ENCODE measurements at places on chromosomes 11 and 22.

GRCh38 chr11:117830674-117831351 is 6.3 kb upstream of the FXYD2 start:
- no peak for DNase-seq

GRCh38 chr22:31943206-31943977 is 943 bp upstream of the YWHAH start:
- DNase-seq, result no peak

DNA sequence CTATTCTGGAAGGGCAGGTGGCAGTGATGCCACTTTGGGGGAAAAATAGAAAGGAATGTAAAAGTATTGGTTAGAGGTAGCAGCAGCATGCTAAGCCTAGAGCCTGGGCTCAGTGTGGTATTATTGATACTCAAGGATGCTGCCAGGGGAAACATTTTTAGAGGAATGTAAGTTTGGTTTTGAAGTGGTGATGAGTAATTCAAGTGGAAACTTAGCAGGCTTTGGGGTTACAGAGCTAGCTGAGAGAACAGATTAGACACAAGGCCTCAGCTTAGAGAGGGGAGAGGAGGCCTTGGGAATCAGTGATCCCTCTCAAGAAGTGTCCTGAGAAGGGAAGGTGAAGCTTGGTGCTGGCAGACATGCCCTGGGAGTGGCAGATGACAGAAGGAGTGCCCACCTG is 32.9 kb upstream of the DDI1 start:
- DNase-seq, result no peak

- no peak for DNase-seq
These were observed 20.6 kb upstream of the EIF3M start for GRCh38 chr11:32562839-32563599.

DNA sequence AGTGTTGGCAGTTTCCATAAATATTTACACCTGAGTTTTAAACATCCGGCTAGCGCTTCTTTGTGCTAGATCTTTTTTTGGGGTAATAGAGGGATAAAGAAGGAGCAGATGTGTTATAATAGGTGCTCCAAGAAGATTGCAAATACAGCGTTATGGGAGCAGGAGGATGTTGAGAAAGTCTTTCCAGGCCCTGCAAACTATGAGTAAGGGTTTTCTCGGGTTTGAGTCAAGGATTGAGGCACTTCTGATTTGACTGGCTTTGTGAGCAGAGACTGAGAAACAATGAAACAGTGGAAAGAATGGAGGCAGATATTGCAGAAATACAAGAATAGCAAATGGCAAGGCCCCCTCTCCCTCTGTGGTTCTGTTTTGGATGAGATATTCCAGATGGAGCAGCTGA is 155.0 kb upstream of the TIMP3 start:
- no peak for DNase-seq

GRCh38 chr11:102868339-102868738 is 6.4 kb downstream of the MMP12 start:
- no peak for DNase-seq

DNA sequence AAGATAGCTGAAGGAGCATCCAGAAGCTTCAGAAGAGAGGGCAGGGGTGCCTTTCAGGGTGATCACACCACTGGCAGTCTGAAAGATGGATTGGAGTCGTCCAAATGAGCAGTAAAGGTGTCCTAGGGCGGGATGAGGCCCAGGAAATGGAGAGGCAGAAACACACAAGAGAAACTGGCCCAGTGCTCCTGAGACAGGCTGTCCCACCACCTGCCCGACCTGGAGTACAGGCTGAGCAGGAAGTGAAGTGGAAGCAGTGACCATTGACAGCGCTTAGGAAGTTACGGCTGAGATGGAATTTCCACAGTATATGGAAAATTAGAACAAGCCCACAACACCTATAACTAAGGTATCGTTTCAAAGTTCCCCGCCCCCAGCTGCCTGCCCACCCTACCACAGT is 16.1 kb downstream of the EIF3F start:
- no peak for DNase-seq

GRCh38 chr22:17446698-17447097 is 77.4 kb downstream of the CECR2 start:
- DNase-seq, result no peak

DNA sequence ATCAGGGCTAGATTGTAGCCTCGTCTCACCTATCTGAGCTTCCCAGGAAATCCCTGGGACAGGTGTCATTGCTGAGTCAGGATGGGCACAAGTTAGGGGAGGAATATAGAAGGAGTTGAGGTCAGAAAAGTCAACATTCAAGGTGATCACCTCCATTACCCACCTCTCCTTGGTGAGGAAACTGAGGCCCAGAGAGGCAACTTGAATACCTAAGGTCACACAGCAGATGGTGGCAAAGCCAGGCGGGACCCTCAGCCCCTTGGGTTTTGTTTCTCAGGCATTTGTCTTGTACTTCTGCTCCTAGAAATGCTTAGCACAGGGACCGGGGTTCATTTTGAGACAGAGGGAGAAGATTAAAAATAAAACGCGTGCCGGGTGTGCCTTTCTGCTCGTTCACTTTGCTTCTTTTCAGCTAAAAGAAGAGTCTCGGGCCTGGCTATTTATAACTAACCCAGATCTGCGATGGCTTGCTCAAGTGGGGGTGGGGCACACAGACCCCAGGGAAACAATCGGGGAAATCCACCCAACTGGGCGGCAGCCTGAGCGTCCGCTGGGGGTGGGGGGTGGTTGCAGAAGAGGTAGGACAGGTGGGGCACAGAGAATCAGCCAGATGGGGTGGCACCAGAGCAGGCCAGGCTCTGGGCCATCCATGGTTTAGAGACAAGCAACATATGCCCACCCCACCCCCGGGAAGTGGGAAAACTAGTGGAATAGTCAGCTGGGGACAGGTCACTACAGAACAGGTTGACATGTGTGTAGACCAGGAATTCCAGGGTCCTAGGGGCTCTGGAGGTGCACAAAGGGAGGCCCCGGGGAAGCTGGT is 3.9 kb upstream of the GNAZ start:
- DNase-seq, result no peak

DNA sequence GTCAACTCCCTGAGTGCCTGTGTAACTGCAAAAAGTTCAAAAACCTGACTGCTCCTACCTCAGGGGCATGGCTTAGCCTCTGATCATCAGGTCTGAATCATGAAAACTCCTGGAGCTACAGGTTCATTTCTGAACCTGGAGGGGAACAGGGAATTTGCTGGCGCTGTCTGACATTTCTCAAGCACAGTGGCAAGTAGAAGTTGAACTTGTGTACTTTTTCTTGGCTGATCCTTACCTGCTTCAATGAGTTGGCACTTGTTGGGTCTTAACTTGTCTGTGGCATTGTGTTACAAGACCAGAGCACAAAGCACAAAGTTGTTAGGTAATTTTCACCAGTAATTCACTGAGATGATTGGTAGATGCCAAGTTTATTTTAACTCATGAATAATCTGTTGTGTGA is 3.3 kb downstream of the TMEM109 start:
- no peak for DNase-seq

DNA sequence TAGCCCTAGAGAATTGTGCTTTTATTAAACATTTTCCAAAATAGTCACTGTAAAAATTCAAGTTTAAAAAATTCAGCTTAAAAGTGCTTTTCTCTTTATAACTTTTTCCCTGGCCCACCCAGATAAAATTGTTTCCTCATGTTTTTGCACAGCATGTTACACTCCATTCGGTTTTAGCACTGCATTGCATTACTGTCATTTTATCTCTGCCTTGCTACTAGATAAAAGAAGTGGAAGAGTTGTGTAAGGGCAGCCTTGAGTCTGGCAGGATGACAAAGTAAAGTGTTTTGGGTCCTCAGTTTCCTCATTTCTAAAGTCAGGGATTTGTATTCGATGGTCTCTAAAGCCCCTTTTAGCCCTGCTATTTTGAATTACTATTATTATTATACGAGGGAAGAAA is 99.8 kb downstream of the ATM start:
- DNase-seq, result no peak

- no peak for DNase-seq
These were observed 36.9 kb upstream of the TMEM123 start for GRCh38 chr11:102489186-102490145.

DNA sequence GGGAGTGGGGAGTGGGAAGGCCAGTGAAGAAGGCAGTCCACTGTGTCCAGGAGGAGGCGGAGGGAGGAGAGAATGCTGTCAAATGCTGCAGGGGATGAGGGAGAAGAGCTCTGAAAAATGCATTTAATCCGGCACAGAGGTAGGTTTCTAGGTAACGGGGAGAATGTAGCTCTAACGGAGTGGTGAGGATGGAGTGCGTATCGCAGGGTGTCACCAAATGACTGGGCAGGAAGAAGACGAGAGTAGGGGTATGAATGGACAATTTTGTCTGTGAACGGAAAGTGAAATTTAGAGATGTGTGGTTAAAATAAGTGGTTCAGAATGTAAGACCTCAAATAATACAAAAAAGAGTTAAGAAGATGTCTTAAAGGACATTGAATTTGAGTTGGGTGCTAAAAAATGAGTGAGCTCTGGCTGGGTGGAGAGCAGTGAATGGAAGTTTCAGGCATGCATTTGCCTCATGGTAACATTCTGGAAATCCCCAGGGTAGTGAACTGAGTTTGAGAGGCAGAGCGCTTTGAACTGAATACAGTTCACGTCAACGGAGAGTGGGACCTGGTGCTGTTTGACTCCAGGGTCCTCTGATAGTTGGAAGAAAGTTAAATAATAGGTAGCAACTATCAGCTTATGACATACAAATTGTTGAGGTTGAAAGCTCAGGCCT is 81.3 kb upstream of the CADM1 start:
- DNase-seq, result no peak

DNA sequence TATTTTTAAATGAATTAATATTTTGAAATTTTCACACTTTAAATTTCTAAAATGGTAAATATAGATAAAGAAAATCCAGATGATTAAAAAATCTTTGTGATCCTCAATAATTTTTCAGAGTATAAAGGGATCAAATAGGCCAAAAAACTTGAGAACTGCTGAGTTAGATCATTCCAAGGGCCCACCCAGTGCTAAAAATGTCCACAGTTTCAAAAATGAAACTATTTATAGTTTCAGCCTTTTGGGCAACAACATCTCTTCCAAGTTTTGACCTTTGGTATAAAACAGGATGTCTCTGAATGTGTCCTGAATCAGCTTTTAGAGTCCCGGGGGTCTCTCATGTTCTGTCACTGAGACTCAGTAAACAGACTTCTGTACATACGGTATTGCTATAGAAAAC is 20.9 kb upstream of the BAIAP2L2 start:
- no peak for DNase-seq

GRCh38 chr22:28792491-28793383 is 7.6 kb downstream of the XBP1 start:
- DNase-seq, result no peak

- DNase-seq, result no peak
These were observed 38.5 kb downstream of the SHANK2 start for GRCh38 chr11:71213696-71214552.

DNA sequence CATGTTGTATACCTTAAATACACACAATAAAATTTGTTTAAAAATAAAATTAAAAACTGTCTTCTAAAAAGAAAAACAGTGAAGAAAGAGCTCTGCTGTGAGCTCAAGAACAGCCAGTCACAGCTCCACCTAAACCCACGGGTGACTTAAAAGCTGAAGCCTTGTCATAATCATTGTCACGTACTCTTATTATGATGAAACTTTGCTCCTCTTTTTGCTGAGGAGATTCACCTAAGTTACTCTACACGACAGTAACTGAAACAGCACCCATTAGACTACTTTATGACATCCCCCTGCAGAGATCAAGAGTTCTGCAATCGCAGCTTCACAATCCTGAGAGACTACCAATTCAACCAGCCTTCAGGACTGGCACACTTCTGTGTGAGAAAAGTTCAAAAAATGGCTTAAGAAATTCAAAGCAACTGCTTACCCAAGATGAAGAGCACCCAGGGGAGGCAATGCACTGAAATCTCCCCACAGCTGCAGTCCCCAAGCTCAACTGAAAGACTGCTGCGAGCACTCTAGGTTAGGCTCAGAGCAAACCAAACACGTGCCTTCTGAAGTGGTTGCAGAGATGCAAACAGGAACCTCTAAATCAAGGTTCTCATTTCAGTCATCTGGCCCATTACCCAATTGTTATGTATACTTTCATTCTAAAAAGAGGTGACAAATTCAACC is at the start of gene JAML:
TSS of gene JAML (minus strand) at position 501 of the 678 bp plus-strand sequence. CDS start 10,145 bp downstream, outside the sequence.
- DNase-seq, result peak; percentile 35

DNA sequence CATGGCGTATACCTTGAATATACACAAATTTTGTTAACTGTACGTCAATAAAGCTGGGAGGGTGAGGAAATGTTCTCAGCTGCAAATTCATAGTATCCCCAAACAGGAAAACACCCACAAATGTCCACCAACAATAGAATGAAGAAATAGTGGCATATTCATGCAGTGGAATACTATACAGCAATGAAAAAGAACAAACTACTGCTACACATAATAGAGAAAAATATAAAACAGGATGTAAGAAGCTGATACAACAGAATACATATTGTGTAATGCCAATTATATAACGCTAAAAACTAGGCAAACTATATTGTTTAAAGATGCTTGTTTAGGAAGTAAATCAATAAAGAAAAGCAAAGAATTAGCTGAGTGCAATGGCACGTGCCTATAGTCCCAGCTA is 81.5 kb downstream of the SIK3 start:
- no peak for DNase-seq

- DNase-seq, result no peak
These were observed at the start of gene LAYN for GRCh38 chr11:111540114-111540936. Gene LAYN (plus strand): TSS chr11:111540720. CDS start chr11:111540844, 124 bp downstream.

GRCh38 chr11:67273260-67273990 is 7.2 kb downstream of the GRK2 start:
- no peak for DNase-seq

- DNase-seq, result no peak
These were observed 87.5 kb downstream of the DDX10 start for GRCh38 chr11:108752297-108752751.

- DNase-seq, result no peak
These were observed 2302.2 kb upstream of the RAG2 start for GRCh38 chr11:38900211-38900610.

DNA sequence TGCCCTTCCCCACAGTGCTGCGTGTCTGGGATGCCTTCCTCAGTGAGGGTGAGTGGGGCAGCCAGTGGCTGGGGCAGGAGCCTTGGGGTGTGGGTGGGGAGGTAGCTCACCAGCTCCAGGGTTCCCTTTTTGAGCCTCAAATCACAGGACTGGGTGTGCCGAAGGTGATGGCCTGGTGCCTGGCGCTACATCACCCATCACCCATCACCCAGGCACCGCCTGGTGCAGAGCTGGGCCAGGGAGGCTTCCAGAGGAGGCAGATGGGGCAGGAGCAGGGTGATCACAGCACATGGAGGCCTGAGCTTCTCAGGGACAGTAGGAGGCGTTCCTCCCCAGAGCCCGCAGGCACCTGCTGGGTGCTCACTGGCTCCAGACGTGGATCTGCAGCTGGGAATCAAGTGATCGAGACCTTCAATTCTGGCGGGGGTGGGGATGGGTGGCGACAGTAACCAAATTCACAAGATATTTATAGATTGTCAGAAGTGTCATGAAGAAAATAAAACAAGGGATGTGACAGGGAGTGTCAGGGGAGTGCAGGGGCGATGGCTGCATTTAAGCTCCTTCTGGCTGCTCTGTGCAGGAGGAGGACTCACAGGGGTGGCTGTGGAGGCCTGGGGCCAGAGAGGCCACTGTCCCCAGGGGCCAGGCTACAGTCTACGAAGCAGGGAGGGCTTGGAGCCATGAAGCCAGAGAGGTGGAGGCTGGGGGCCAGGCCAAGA is 3.2 kb downstream of the TBC1D10C start:
- DNase-seq, result no peak

GRCh38 chr11:124746621-124747243 is 5.3 kb downstream of the VSIG2 start:
- peak; percentile 98 for DNase-seq
